Activated CD8-positive, alpha-beta memory T cell treated with anti-CD3 and anti-CD28 coated beads for 1 hour (primary cell): ENCODE measurements at places on chromosomes 4 and X.

- DNase-seq, result no peak
Measured at GRCh38 chr4:82745173-82745842, 53.3 kb downstream of the SCD5 start.

- no peak for DNase-seq
Measured at GRCh38 chr4:142354794-142355420, 491.2 kb downstream of the INPP4B start.

DNA sequence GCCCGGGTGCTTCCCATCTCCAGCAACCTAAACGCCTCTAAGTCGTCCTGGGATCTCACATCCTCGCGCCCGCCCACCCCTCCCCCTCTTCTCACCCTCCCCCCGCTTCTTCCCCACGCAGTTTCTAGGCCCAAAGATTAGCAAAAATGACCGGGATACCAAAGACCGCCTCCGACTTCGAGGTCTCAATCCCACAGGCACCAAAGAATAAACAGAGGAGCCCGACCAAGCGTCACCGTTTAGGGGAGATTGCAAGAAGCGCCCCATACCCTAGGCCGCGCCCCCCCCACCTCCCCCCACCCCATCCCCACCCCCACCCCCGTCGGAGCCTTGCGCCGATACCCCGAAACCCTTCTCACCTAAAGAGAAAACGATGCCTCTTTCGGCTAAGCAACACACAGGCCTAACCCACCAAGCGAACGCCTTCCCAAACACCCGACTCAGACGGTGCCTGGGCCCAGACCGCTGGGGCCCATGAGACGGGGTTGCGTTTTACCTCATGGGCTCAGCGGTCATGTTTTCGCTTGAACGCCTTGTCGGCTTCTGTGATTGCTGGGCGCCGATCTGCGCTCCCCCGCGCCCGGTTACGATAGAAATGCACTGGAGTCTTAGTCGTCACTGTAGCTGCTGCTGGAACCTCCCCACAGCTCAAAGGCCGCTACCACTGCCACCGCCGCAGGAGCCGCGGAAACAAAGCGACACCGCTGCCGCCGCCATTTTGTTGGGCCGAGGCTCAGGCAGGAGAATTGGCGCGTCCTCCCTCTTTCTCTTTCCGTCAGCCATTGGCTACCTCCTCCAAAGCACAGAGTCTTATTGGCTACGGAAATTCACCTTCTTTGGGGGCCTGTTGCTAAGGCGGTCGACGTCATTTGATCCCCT lies at the start of gene ATRX:
Gene ATRX, minus strand, starts transcription at position 731 of the 879 bp plus-strand sequence. Its CDS starts 215 bp downstream, at position 516.
- DNase-seq, result peak; percentile 38

DNA sequence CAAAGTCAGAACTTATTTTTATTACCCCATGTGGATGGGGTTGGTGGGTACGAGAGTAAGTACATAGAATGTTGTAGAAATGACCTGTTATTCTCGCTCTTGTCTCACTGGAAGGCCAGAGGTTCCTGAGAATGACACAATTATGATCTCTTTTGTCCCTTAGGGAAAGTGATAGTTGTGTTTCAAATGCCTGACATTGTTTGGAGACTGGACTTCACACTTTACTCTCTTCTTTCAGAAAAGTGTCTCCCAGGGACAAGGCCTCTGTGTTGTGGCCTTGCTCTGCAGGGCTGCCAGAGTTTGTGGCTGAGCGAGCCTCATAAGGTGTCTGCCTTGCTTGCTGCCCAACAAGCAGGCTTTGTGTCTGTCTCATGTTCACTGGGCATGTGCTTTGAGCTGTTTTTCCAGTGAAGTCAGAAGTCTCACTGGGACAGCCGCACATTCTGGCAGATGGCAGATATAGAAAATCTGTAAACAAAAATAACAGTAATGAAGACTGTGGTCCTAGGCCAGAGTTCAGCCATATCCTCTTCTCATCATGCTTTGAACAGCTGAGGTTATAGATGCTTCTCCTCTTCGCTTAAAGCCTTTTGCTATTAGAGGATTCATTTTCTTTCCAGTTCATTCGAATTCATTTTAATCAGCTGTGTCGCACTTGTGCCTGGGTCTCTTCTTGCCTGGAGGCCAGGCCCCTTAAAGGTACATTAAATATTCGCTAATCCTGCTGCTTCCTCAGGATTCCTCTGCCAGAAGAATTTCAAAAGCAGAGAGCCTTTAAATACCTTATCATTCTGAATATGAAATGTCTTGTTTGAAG lies 14.4 kb downstream of the PPEF1 start:
- DNase-seq, result no peak

- no peak for DNase-seq
Measured at GRCh38 chrX:129843209-129843458, 552 bp downstream of the ZDHHC9 start.

DNA sequence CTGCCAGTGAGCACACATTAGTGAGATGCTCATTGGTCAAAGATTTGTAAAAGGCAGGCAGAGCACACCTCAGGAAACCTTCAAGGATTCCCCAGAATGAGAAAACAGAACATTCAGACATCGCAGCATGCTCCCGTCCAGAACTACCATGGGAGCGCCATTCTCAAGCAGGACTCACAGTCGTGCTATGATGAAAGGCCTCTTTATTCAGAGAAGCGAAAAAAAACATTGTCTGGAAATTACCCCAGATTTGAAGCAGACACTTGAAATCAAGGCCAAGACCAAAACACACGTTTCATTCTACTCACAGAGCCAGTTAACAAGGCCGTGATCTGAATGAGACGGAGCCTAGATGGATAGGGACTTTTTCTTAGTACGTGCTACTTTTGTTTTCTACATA lies 961.8 kb upstream of the TENM3 start:
- DNase-seq, result no peak

GRCh38 chrX:100864657-100865391 lies 9.3 kb downstream of the NOX1 start:
- no peak for DNase-seq
